Fibroblast of gingiva (primary cell): ENCODE measurements at places on chromosomes 2 and 18.

GRCh38 chr18:60684843-60685513 lies 312.4 kb upstream of the MC4R start:
- peak; percentile 19 for DNase-seq

- no peak for DNase-seq
Measured at GRCh38 chr18:24054130-24054529, 39.6 kb downstream of the TTC39C start.

- no peak for DNase-seq
Measured at GRCh38 chr18:63266888-63267790, 52.4 kb downstream of the BCL2 start.

- peak; percentile 87 for DNase-seq
Measured at GRCh38 chr2:68121873-68122679, 35.6 kb upstream of the PNO1 start.

DNA sequence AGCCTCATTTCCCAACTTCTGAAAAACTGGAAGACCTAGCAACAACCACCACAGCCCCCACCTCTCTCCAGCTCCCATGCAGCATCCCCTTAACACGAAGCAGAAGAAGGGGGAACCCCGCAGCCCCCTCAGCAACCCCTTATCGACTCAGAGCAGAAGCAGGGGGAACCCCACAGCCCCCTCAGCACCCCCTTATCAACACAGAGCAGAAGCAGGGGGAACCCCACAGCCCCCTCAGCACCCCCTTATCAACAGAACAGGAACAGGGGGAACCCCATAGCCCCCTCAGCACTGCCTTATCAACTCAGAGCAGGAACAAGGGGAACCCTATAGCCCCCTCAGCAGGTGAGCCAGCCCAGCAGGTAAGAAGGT lies 6.7 kb downstream of the SLC66A2 start:
- no peak for DNase-seq

DNA sequence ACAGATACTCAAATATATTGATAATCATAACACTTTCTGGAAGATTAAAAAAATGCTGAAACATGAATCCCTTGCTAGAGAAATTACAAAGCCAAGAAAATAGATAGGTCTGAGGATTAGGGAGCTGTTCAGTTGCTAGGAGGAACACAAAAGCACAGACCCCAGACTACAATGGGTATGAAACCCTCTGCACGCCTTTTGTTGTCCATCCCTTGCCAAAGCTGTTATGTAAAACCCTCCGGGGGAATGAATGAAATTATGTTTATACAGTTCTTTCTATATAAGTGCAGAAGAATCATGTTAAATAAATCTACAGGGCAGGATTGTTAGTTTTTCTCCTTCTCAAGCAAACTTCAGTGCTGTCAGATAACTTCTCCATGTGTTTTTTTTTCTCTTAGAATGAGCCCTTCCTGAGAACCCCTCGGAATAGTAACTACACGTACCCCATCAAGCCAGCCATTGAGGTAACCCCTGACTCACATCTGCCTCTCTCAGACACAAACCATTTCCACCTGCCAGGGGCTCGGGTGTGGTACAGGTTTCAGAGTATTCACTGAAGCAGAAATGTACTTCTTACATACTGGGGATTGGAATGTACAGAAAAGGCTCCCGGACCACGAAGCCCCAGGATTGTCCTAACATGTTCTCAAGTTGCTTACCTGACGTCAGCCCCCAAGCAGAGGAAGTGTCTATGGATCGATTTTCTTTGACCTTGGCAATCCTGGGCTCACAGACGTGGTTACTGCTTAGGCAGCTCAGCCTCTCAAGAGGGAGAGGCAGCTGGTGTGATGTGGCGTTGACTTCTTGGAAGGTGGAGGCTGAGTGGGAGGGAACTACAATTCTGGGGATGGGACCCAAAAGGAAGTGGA lies 118.0 kb downstream of the PLB1 start:
- DNase-seq: no peak

DNA sequence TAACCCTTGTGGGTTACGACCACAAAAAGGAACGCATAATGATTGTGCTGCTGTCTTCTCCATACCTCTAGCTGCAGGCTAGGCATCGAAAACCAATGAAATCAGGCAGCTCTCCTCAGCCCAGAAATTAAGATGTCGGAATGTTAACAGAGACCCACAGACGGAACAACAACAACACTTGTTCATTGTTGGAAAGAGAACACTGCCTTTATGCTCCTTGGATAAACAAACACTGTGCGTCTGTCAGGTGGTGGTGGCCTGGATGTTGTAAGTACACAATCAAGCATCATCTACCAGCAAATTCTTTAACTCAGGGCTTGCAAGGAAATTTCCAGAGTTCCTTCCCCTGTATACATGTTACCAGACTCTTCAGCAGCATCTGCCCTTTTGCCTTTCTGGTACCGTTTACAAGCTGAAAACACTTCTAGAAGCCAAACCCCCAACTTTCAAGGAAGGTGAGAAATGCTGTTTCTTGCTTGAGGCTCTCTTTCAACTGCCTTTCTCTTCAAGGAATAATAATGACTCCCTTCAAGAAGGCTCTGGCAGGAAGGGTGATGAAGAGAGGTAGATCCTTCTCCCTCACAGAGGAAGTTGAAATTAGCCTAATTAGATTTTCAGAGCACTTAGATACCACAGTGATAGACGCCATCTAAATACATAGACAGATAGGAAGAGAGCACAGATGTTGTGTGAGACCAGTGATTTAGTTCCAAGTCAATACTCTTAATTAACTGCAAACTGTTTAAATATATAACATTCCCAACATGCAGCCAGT lies 332.7 kb downstream of the ZNF521 start:
- no peak for DNase-seq

DNA sequence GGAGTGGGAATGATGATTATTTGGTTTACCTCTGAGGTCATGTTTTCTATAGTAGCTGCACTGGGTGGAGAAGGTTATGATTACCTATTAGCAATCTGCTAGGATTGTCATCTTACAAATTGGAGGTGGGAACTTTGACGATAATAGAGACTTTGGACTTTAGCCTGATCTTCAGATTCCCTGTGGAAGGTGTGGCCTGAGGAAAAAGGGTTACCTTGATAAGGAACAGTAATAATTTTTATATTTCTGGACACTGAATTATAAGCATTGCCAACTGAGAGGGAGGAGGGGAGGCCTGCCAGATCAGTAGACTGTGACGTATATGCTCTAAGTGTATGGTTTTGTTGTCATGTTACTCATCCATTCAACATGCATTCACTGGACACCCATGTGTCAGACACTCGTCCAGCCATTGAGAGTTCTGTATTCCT lies 183.4 kb upstream of the FOSL2 start:
- no peak for DNase-seq

GRCh38 chr18:47425365-47425764 lies 173.9 kb upstream of the SKOR2 start:
- DNase-seq: no peak

DNA sequence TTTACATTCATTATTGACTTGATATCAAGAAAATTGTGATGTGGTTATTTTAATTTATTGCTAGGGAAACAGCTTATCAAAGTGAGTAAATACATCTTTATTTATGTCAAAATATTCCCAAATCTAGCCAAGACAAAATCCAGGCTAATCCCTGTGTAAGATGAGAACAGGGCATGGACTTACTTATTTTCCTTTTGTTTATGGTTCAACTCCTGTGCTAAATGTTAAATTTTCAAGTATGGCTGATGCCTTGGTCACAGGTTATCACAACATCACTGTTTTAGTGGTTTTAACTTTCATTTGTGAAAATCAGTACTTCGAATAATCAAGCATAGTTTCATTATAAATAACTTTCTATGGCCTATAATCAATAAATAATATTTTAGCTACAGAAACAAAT lies 657.0 kb upstream of the SYT4 start:
- DNase-seq: no peak

GRCh38 chr18:39661856-39662366 lies 2096.3 kb upstream of the CELF4 start:
- DNase-seq: no peak

DNA sequence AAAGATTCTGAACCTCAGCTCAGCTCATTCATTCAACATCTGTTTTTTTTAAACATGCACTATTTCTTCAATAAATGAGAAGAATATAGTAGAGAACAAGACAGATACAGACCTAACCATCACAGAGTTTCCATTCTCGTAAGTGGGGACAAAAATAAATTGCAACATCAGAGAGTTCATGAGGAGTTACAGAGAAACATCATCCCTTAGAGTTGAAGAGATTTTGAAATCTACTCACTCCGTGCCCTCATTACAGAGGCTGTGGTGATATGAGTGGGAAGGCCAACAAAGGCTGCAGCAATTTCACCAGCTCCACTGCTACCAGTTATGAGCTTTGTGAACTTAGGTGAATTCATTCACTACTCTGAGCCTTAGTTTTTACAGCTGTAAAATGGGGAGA lies 399.3 kb downstream of the BCL11A start:
- no peak for DNase-seq

DNA sequence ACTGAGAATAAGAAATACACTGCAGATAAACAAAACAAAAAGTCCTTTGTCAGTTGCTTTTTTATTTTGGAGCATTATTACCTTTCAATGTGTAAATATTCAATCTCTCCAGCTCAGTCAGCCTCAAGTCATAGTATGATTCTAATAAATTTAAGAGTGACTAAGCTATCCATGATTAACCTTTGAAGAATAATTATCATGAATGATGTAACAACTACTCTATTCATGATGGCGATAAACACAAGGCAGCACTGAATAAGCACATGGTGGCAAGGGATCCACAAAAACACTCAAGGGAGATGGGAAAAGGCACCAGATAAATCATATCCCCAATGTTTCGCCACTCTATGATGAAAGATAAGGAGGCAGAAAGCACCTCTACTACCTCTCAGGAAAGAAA lies 67.0 kb downstream of the MAP4K3 start:
- no peak for DNase-seq

DNA sequence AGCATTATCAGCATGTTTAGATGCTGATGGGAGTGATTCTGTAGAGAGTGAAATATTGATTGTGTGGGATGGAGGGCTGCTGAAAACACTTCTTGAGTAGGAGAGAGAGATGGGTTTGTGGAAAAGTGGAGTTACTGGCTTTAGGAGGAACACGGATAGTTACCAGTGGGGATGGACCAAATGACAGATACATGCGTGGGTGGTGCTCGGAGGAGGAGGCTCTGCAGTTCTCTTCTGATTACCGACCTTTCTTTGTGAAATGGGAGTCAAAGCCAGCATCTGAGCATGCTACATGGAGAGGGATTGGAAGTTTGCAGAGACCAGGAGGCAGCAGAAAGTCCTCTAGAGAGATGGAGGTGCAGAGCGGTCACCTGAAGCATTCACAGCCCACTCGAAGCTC lies 26.3 kb downstream of the RNF144A start:
- DNase-seq: no peak

- peak; percentile 13 for DNase-seq
Measured at GRCh38 chr18:56468396-56468795, 170.0 kb downstream of the TXNL1 start.

DNA sequence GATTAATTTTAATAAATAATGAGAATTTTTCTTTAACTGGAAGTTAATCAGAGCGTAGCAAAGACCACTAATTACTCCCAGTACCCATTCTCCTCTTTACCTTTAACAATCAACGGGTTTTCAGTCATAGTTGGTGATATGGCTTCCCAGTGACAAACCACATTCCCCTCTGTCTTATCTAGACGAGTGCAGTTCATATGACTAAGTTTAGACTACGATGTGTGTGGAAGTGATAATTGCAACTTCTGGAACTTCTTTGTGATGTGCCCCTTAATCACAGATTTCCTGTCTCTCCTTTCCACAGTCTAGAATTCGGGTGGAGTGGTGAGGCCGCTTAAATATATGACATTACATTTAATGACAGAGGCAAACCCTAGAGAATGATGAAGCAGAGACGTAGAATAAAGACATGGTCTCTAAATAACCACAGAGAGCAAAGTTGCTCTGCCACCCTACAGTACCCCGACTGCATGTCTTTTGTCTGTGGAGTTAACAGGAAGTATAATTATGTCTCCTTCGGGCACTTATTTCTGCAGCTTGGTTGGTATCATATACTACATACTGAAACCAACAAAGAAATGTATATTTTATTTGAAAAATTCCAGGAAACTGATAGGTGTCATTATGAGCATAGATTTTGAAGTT lies 693.3 kb upstream of the CDH7 start:
- DNase-seq: no peak

GRCh38 chr18:9081940-9082339 lies 20.6 kb upstream of the NDUFV2 start:
- DNase-seq: no peak

DNA sequence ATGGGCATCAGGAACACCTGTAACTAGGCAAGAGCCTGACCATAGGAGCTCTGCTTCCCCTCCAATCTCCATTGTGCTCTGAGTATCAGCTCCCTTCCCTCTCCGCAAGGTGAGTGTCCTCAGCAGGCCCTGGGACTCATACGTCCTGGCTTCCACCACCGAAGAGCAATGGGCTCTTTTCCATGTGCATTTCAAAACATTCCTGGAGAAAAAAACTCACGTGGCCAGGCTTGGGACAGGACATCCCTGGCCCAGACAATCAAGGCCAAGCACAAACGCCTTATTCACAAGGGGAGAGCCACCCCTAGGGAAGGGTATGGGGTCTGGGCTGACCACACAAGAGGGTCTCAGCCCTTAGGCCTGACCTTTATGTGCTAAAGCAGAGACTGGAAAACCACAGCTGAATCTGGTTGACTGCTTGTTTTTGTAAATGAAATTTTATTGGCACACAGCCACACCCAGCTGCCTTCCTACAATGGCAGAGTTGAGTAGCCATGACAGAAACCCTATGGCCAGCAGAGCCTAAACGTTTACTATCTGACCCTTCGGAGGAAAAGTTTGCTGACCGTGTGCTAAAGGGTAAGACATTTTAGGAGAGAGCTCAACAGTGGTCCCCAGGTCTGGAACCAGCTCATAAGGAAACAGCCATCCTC lies 175.7 kb upstream of the ARL4C start:
- no peak for DNase-seq

DNA sequence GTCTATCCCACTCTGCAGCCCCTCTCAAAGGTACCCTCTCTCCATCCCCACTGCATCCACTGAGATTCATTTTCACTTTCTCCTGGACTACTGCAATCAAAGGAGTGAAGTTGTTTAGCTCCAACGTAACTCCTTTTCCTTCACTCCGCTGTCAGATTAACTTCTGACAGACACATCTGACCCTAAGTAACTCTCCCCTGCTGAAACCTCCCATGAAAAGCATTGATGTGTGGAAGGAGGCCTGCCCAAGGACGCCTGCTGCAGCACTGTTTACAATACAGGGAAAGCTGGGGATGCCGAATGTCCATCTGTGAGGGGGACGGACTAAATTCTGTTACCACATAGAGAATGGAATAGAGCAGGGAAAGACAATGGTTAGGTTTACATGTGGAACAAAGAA lies 114.8 kb downstream of the TMEM163 start:
- no peak for DNase-seq

DNA sequence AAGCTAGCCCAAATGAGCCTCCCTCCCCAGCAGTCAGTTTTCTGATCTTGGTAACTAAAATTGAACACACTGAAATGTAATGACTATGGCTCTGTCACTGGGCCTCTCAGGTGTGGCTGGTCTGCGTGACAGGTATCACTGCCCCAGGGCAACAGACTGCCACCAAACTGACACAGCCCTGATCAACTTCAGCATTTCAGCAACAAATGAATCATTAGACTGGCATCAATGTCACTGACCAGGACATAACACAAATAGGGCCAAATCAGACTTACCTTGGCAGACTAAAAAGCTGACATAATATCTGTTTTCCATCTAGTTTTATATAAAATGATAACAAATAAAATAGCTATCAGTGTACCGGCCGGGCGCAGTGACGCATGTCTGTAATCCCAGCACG lies 290.8 kb upstream of the CHAC2 start:
- DNase-seq: no peak
